ENCODE measurements at places on chromosomes 6 and 20. TPM values are rescaled to one million over a fixed set of nuclear protein-coding genes. Genes with fewer than 3 reads are reported as not detected.

Gene JPH2
- 142 TPM for polyA plus RNA-seq

Gene KIF25
- 1.2 TPM for polyA plus RNA-seq

GRCh38 chr6:168428052-168428826 lies 12.7 kb upstream of the SMOC2 start:
- H3K4me3 ChIP-seq = no peak overlapping the region
- H3K27me3 ChIP-seq = peaks cover 11% of the 10 kb centered on the region
- no peak overlapping the region for H3K27ac ChIP-seq
- no peaks in the 10 kb centered on the region for H3K36me3 ChIP-seq
- no peaks in the 10 kb centered on the region for H3K4me1 ChIP-seq

GRCh38 chr6:144809120-144809519 lies 524.0 kb downstream of the UTRN start:
- peaks cover 19% of the 10 kb centered on the region for H3K4me1 ChIP-seq
- DNase-seq = no peak
- no peak overlapping the region for H3K27ac ChIP-seq
- no peaks in the 10 kb centered on the region for H3K27me3 ChIP-seq

- no peak overlapping the region for H3K27ac ChIP-seq
- no peak for DNase-seq
- H3K4me3 ChIP-seq = no peak overlapping the region
- no peaks in the 10 kb centered on the region for H3K27me3 ChIP-seq
- no peaks in the 10 kb centered on the region for H3K36me3 ChIP-seq
Observed at GRCh38 chr6:149169761-149170511, 147.6 kb upstream of the TAB2 start.

GRCh38 chr6:156804402-156804801 lies 27.2 kb downstream of the ARID1B start:
- H3K4me3 ChIP-seq = no peak overlapping the region
- no peak for DNase-seq
- H3K27me3 ChIP-seq = no peaks in the 10 kb centered on the region
- H3K27ac ChIP-seq = no peak overlapping the region

DNA sequence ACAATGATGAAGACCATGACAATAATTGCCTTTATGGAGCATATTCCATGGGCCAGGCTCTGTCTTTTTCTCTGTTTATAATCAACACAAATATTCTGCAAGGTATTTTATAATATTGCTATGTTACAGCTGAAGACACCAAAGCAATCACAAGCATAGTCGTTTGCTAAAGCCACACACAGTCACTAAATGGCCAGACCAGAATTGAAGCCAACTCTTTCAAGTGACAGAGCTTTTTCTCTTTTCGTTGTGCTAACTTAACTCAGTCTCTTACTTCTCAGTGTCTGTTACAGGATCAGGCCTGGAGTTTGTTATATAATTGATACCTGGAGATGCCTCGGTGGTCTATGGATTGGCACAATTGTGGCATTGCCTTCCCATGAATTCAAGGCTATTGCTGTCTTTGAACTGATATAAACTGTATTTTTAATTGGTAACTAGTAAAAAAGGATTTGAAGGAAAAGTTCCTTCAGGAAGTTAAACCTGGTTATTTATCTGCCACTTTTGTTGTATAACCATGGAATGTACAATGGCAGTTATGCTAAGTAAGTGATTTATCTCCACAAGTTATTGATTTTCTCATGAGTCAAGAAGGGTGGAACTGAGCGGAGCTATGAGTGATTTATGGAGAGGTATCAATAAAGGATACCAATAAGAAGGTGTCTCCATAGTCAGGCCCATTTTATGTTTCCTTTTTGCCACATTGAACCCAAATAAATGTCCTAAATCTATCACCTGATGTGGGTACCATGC lies 67.6 kb downstream of the PFDN4 start:
- no peak overlapping the region for H3K4me3 ChIP-seq
- no peak for DNase-seq
- no peaks in the 10 kb centered on the region for H3K27me3 ChIP-seq
- H3K36me3 ChIP-seq = no peaks in the 10 kb centered on the region

DNA sequence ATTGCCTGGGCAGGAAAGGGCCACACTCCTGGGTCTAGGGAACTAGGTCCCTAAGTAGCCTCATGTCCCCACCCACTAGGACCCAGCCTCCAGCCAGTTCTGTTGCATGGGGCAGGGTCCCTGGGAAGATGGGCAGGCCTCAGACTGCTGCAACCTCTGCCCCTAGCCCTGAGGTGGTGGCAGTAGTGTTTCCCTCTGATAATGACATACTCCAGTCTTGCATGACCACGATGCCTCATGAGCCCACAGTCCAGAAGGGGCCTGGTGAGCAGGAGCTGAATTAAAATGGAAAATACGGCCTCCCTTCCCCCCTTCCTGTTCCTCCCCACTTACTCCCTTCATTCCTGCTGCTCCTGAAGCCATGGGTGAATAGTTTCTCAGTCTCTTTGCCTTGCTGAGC lies 36.0 kb upstream of the SCRT2 start:
- no peak overlapping the region for H3K27ac ChIP-seq
- no peak for DNase-seq
- H3K4me1 ChIP-seq = no peaks in the 10 kb centered on the region

- no peak overlapping the region for H3K27ac ChIP-seq
- no peak for DNase-seq
- H3K4me1 ChIP-seq = no peaks in the 10 kb centered on the region
- H3K27me3 ChIP-seq = no peaks in the 10 kb centered on the region
Observed at GRCh38 chr20:20638878-20639277, 73.6 kb downstream of the RALGAPA2 start.

Measured in cardiac muscle cell (in vitro differentiated cells and primary cell).